ENCODE measurements at places on chromosomes 1 and 21. TPM values are rescaled to one million over a fixed set of nuclear protein-coding genes. Genes with fewer than 3 reads are reported as not detected.

The USF1 gene
- 54.8 TPM for total RNA-seq

The GOLT1A gene
- not detected for total RNA-seq

The NBPF20 gene
- total RNA-seq: 9.5 TPM

The CHAF1B gene
- 1.5 TPM for total RNA-seq

The SPRR2G gene
- total RNA-seq: not detected

The SDE2 gene
- total RNA-seq: 15.9 TPM

The TM2D1 gene
- 73.0 TPM for total RNA-seq

The ZFP69B gene
- total RNA-seq: 0.54 TPM

The ACTA1 gene
- total RNA-seq: not detected

The STYXL2 gene
- total RNA-seq: not detected

The CXADR gene
- total RNA-seq: 10.6 TPM

All from gastroesophageal sphincter (tissue), 4 donors.